Activated CD4-positive, CD25-positive, alpha-beta regulatory T cell (primary cell): ENCODE measurements at places on chromosomes 7 and 10.

GRCh38 chr10:90587081-90587491 lies 270.8 kb downstream of the HTR7 start:
- DNase-seq = no peak

- DNase-seq = no peak
Measured at GRCh38 chr10:118970770-118971169, 58.7 kb upstream of the NANOS1 start.

- no peak for DNase-seq
Measured at GRCh38 chr7:158296798-158297104, 290.9 kb downstream of the PTPRN2 start.

GRCh38 chr10:130180416-130180815 lies 44.2 kb downstream of the GLRX3 start:
- no peak for DNase-seq

DNA sequence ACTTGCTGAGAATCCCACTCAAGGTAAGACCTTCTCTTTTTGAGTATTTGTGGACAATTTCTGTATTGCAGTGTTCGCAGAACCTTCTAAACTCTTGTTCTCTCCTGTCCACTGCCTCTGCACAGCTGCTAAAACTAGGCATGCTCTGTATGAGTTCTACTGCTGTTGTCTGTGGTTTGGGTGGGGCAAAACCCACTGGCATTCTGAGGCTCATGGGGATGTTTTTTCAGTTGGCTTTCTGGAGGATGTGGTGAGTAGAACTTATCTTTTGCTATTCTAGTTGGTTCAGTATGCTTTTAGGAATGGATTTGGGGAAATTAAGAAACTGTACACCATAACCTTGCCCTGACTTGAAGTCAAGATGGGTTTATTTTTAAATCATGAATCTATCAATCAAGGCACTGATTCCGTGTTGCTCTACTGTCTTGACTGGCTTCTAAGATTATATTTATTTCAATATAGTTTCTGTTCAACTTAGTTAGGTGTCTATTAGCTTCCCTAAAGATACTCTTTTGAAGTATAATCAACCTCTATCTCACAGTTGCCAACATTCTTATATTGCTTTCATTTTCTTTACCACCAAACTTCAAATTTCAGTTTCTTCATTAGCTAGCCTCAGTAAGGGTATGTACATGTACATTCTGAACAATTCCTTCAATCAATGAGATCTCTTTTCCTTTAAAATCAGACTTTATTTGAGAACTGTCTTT lies 25.0 kb upstream of the C1GALT1 start:
- peak; percentile 26 for DNase-seq

DNA sequence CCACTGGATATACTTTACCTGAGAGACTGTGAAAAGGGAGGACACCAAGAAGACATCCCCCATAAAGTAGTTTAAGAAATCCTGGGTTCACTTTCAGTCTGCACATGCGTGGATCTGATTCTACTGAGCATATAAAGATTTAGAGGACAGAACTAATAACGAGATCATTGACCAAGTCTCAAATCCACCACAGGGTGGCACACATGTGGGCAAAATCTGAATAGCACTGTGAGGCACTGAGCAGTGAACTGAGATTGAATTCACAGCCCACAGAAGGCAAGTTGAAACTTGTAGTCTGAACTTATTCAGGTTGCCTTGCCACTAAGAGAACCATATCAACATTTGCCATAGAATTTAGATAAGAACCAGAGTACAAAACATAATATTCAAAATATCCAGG lies 818.6 kb downstream of the GRID1 start:
- DNase-seq = no peak

DNA sequence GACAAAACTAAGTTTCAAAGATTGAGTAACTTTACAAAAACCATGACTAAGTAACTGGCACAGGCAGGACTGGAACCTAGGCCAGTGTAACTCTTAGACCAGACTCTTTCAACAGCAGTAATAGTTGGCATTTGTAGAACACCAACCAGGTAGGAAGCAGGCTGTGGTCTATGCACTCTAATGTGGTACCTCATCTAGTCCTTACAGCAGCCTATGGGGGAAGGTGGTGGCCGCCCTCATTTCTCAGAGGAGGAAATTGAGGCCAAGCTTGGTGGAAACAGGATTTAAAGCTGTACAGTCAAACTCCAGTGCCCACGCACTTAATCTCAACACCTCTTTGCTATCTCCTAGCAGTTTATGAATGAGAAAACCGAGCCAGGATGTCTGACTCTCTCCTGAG lies 165.4 kb upstream of the LRGUK start:
- DNase-seq = no peak

- DNase-seq = no peak
Measured at GRCh38 chr7:24531255-24531654, 42.0 kb upstream of the PALS2 start.

- DNase-seq = no peak
Measured at GRCh38 chr7:17118412-17118811, 180.0 kb upstream of the AHR start.

DNA sequence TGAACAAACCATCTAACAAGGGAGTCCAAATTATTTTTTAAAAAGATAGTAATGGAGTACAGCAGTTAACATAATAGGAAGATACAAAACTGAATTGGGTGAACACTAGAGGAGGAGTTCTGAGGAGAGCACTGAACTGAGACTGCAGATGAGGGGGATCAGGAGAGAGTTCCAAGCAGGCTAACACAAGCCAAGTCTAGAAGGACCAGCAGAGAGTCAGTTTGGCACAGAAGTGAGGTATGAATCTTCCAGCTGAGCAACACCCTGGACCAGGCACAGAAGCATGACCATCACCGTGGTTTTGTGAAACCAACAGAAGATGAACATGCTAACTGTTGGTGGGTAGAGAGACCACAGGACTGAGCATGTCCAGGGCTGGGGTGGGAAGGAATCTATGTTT lies 30.8 kb upstream of the PLCE1 start:
- no peak for DNase-seq

DNA sequence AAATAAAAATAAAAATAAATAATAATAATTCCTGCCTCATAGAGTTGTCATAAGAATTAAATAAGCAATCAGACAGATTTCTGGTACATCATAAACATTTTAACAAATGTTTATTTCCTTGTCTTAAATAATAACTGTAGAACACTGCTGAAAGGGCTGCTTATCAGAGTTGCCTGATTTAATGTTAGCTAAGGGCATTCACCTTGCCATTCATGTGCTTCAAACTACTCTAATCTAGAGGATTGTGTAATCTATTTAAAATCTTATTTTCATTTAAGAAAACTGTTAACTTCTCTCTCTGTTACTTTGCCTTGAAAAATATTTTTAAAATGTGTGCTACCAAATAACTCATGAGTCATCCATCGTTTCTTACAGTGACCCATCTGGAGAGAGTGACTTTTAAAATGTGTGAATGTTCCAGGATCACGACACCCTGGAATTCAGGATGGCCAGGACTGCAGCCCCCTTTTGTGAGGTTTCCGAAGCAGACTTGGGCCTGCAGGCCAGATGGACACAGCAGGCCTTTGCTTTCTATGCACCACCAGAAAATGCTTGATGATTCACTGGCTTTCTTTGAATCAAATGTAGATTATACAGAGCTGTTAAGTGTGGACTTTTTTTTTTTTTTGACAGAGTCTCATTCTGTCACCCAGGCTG lies 109.1 kb upstream of the TNS3 start:
- DNase-seq = no peak

- DNase-seq = no peak
Measured at GRCh38 chr7:150753826-150754603, 16.8 kb downstream of the GIMAP5 start.

DNA sequence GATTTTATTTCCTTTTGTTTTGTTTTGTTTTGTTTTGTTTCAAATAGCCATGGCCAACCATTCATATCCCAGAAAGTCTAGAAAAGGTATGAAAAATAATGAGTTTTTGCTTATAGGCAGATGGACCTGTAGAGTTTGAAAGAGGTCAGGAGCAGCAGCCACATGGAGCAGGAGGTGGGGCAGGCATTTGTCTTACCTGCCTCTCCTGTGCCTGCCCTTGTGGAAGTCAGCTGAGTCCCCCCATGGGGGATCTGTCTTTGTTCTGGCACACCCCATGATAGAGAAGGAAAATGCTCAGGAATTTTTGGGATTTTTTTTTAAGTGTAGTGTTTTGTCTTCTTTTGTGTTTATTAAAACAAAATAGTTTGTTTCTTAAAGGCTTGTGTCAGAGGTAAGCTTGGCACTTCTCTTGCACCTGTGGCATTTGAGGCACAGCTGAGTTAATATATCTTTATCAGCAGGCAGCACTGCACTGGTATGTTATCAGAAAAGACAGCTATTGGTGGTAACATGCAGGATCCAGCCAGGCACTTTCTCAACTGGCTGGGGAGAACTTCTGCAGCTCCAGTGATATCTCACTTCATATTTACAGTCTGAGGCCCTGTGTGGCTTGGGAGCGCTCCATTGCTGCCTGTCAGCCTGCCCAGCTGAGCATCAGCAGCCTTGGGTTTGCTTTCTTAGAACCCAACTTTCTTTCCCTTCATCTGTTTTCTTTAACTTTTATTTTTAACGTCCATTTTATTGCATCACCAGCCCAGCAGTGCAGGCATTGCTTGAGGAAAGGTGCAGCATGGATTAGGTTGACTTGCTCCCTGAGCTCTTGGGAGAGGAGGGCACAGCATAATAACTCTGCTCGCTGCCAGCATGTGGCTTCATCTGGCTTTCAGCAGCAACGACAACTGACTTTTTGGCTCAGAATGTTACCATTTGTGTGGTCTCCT lies 44.4 kb downstream of the LRRC4 start:
- DNase-seq = no peak

GRCh38 chr10:93376372-93377293 lies 105.5 kb downstream of the MYOF start:
- no peak for DNase-seq

DNA sequence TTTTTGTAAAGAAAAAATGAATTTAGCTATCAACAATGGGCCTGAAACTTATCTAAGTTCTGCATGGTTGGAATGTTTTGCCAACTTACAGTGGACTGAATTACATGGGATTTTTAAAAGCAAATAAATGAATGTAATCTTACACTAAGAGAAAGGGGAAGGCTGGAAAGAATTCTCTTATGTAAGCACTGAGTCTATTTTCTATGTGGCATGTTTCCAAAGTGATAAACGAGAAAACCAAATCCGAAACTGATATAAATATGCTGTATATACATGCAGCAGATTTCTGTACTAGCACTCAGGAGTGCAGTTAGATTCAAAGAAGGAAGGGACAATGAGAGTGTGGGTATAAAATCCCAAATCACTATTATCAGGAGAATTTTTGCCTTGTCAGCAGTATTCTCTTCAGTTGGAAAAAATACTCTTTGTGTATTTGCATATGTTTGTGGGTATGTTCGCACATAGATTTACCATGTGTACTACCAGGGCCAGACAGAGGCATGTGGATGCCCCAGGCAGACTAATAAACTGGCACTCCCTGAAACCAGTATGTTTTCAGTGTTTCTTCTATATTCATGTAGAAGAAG lies 334.3 kb upstream of the SEMA3D start:
- DNase-seq = no peak

- DNase-seq = no peak
Measured at GRCh38 chr7:106367018-106367420, 82.2 kb upstream of the NAMPT start.

DNA sequence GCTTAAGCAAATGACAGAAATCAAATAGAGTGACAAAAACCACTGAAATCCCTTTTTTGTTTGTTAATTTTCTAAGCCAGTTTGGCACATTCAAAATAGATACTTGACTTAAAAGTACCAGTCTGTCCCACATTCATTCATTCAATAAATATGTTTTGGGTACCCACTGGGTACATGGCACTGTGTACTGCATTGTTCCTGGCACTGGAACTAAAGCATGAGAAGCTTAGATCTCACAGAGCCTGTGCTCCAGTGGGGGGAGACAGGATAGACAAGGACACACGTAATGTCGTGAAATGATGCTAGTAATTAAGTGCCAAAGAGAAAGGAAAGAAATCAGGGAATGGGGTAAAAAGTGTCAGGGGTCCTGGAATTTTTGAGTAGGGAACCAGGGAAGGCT lies 13.0 kb downstream of the MTURN start:
- no peak for DNase-seq

DNA sequence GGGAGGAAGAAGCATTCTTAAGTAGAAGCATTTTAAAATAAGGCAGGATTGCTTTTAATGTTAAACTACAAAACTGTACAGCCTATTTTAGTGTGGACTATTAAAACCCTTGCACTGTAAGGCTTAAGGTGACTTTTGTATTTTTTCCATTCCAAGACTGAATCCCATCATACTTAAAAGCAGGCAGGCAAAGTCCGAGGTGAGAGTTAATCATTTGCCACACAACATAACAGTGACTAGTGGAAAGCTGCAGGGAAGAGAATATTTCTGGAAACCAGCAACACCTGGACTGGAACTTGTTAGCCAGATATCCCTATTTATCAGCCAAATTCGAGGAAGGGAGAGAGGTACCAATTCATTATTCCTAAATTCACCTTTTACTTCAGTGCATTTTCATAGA lies 3.5 kb downstream of the PRR15 start:
- no peak for DNase-seq

DNA sequence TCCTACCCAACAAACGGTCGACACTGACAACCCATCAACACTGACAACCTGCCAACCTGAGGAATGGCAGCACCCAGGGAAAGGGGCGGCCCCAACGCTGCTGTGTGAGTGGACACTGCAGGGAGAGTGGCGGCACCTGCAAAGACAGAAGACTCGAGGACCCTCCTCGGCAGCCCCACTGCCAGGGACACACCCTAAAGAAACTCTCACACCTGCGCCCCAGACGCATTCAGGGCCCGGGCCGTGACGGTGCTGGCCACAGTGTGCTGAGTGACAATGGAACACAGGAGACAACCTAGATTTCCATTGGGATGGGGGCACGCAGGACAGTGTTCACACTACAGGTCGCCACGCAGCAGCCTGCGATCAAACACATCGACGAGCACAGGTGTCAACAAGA lies 3.6 kb downstream of the CAMK2B start:
- DNase-seq = no peak

GRCh38 chr7:47762207-47762606 lies 180.3 kb upstream of the TNS3 start:
- DNase-seq = no peak

DNA sequence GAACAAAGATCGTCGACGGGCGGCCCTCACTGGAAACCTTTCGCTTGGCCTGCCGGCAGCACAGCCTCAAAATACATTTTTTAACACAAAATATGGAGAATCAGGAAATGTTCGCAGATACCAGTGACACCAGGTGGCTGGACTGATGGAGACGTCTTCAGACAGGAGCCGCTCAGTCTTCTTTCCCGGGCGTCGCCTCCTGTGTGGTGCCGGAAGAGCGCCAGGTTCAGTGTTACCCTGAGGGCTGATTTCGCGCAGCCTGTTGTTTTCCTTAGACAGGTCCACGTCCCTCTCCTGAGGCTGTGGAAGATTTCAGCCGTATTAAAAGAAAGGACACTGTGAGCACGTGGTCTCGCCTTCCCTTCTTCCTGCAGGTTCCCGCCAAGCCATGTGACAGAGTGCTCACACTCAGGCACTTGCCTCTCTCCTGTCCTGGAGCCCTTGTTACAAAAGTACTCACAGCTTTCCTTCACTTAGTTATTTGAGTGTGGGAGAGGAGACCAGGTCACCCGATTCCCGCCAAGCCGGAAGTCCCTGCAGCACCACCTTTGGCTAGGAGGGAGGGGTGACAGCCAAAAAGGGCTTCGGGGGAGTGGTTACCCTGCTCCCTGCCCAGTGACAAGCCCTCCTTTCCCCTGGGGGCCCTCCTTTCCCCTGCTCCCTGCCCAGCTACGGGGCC lies 21.7 kb upstream of the PWWP2B start:
- DNase-seq = no peak

GRCh38 chr7:80999100-80999499 lies 80.2 kb upstream of the SEMA3C start:
- no peak for DNase-seq

- DNase-seq = no peak
Measured at GRCh38 chr10:34889004-34889869, 74.1 kb upstream of the PARD3 start.
